ENCODE measurements at places on chromosomes 3 and 15.

DNA sequence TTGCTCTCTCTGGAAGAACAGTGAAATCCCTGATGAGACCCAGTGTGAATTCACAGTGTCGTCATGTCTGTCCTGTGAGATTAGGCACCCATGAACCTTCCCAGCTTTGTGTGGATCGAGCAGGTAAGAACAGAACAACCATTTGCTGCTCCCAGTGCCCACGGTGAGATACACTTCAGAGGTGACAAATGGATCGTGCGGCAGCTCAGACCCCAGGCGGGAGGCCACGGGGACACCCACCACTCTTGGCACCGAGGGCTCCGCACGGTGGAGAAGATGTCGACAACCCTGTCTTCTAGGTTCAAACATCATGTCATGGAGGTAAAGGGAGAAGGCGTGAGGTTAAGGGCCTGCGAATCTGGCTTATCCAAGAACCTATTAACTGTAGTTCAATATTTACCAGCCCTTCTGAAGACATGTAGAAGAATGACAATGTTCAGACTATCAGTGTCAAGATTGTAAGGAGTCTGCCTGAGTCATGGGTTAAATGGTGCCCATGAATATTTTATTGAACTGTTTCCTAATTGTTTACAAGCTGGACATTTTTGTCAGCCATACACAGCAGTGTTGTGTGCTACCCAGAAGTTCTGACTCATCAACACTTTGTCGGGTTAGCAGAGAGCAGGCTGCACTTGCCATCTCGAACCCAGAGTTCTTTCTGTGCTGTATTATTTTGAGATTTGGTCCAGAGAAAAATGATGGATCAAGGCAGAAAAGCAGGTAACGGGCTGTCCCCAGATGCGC, 15.5 kb upstream of the PCSK6 start:
- DNase-seq = no peak

GRCh38 chr3:61679026-61679425, 117.7 kb downstream of the PTPRG start:
- DNase-seq = no peak

DNA sequence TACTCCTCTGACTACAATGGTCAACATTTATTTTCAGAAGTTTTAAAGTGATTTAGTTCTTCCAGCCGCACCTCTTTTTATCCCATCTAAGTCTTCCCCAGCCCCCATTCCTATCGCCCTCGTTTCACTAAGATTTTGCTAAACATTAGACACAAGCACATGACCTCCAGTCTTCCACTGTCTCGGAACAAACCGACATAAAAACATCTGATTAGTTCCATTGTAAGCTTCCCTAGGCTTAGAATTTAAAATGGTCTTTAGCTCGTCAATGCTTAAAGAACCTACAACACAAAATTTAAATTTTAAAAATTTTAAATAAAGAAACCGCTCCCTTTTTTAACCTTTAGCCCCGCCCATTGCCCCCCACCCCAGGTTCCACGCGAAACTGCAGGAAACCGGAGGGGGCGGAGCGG, 284 bp upstream of the TSC22D2 start:
- no peak for DNase-seq

DNA sequence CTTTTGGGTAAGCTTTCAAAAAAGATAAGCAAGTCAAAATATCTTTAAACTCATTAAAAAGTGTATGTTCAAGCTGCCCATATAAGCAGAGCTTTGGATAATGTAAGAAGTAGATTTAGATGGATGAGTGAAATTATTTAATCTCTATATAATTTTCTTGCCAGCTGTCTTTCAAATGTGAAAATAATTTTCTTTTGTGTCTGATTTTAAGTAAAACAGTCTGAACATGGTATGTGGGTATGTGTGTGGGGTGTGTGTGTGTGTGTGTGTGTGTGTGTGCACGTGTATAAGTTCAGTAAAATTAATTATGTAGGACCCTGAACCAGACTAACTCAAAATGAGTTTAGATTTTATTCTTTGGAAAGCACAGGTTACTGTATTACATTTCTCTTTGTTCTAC, 155.2 kb upstream of the CGNL1 start:
- no peak for DNase-seq

Data from activated naive CD4-positive, alpha-beta T cell (primary cell).